ENCODE measurements at places on chromosomes 7 and 10. TPM values are rescaled to one million over a fixed set of nuclear protein-coding genes. Genes with fewer than 3 reads are reported as not detected.

CALML5 gene
- total RNA-seq: not detected

UCN3 gene
- total RNA-seq: not detected

CLIP2 gene
- total RNA-seq: 89.9 TPM

ARHGEF35 gene
- 1.1 TPM for total RNA-seq

All from fibroblast of the aortic adventitia (primary cell).